ENCODE measurements at places on chromosomes 7 and 10.

GRCh38 chr7:139542308-139543151, 19.0 kb downstream of the CLEC2L start:
- DNase-seq = no peak

DNA sequence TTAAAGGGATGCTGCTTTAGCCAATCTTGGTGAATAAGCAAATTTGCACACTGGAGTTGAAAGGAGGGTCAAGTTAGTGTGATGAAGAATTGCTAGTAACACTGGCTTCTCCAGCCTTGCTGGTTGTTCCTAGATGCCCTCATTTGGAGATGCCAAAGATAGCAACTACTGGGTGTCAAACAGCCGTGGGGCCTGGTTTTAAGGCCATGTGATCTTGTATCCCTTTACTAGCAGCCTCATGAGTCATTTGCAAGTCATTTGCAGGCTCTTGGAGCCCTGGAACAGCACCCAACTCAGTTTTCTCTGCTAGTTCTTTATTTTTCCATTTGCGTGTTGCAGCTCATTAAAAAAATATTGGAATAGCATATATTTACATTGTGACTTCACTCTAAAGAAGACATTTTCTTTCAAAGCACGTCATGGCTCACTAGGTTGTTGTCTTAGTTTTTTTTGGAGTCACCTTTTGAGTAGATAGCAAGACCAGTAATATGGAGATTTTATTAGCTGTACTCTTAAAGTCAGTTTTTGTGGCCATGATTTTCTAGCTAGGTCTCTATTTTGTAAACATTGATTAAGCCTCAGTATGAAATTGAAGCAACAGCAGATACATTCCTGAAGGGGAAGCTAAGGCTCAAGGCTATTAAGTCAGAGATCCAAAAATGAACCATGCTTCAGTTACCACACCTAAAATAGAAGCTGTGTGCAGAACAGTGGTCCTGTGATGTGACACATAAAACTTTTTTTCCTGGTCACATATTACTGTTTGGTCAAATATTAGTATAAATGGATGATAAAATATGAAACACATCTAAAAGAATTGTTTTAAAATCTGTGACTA, 1.3 kb downstream of the LSMEM1 start:
- peak; percentile 21 for DNase-seq

DNA sequence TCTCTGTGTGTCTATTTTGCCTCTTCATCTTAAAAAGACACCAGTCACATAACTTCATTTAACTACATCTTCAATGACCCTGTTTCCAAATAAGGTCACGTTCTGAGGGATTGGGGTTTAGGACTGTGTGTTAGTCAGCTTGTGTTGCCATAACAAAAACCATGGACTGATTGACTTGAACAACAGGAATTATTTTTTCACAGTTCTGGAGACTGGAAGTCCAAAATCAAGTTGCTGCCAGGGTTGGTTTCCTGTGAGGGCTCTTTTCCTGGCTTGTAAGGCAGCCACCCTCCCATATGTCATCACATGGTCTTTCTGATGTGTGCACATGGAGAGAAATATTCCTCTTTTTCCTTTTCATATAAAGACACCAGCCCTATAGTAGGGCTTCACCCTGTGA, 55.3 kb downstream of the REEP3 start:
- DNase-seq = no peak

DNA sequence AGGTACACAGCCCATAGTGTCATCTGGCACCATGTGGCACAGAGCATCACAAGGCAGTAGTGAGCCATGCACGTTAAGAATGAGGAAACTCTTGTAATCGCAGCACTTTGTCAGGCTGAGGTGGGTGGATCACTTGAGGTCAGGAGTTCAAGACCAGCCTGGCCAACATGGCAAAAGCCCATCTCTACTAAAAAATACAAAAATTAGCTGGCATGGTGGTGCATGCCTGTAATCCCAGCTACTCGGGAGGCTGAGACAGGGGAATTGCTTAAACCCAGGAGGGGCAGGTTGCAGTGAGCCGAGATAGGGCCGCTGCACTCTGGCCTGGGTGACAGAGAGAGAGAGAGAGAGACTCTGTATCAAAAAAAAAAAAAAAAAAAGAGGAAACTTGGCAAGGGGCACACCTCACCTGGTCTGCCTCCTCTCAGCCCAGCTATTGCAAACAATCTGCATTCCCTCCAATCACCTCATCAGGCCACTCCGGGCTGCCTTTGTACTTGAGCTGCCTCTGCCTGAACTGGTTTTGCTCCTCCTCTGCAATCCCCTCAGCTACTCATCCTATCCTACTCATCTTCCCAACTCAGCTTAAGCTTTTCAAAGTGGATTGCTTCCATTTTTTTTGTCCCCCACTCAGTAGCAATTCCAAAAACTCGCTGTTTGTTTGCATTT, 46.0 kb upstream of the OPTN start:
- DNase-seq = no peak

- no peak for DNase-seq
Observed at GRCh38 chr7:47377741-47378140, 204.2 kb downstream of the TNS3 start.

DNA sequence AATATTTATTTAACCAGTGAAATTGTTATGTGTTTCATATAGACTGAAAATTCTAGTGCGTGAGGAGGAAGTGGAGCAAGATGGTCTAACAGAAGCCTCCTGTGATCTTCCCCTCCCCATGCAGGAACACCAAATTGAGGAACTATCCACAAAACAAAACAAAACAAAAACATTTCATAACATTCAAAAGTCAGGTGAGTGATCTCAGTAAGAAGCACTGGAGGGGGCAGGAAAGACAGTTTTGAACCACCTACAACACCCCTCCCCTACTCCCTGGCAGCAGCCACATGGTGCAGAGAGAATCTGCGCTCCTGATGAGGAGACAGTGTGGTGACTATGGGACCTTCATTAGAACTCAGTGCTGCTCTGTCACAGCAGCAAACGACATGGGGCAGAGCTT, 221.9 kb upstream of the SEMA3C start:
- no peak for DNase-seq

DNA sequence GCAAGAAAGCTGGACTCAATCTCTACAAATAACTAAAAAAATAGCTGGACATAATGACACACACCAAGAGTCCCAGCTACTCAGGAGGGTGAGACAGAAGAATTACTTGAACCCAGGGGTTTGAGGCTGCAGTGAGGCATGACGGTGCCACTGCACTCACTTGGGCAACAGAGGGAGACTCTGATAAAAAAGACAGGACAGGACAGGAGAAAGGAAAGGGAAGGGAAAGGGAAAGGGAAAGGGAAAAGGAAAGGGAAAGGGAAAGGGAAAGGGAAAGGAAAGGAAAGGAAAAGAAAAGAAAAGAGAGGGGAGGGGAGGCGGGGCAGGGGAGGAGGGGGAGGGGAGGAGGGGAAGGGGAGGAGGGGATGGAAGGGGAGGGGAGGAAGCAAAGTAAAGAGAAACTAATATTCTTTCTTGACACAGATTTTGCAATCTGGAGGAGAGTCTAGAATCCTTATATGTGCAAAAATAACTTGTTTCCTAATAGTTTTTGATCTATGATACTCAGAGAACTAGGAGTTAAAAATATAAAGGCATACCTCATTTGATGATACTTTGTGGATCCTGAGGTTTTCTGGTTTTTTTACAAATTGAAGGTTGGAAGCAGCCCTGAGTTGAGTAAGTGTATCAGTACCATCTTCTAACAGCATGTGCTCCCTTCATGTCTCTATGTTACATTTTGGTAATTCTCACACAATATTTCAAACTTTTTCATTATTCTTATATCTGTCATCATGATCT, 8.0 kb downstream of the SAR1A start:
- DNase-seq = no peak

DNA sequence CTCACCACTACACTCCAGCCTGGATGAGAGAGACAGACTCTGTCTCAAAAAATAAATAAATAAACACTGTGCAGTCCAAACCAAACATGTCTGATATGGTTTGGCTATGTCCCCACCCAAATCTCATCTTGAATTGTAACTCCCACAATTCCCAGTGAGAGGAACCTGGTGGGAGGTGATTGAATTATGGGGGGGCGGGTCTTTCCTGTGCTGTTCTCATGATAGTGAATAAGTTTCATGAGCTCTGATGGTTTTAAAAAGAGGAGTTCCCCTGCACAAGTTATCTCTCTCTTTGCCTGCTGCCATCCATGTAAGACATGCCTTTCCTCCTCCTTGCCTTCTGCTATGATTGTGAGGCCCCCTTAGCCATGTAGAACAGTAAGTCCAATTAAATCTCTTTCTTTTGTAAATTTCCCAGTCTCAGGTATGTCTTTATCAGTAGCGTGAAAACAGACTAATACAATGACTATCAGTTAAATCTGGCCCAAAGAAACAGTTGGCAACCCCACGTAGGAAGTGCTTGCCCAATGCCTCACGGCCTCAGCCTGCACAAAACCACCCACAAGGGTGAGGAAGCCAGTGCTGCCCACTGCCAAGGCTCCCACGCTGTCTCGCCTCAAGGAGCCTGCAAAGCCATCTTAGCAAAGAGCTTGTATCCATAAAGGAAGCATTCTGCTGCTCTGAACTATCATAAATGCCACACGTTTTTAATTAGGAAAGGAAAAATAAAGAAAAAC, 64.7 kb downstream of the PIK3AP1 start:
- DNase-seq = no peak

DNA sequence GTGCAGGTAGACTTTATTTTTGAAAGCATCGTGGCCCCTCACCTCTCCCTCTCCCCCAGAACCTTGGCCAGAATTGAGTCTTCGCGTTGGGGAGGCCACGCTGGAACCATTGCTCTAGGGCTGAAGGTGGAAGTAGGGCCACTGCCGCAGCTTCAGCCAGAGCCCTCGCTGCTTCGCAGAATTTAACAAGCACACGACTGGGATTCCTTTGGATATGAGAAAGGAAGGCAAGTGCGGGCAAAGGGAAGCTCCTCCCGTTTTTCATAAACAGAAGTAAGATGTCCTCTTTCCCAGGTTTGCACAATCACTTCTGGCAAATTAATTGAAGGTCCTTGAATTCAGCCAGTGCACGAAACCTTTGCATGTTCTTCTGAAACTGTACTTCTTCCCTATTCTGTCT, 168.1 kb downstream of the CCDC3 start:
- no peak for DNase-seq

- peak; percentile 36 for DNase-seq
Observed at GRCh38 chr10:19488592-19489280, 327.5 kb upstream of the PLXDC2 start.

GRCh38 chr10:127405221-127405620, 143.9 kb upstream of the NPS start:
- DNase-seq = no peak

- DNase-seq = no peak
Observed at GRCh38 chr10:77798940-77799339, 127.6 kb downstream of the DLG5 start.

- no peak for DNase-seq
Observed at GRCh38 chr10:15603446-15604011, 116.2 kb downstream of the ITGA8 start.

DNA sequence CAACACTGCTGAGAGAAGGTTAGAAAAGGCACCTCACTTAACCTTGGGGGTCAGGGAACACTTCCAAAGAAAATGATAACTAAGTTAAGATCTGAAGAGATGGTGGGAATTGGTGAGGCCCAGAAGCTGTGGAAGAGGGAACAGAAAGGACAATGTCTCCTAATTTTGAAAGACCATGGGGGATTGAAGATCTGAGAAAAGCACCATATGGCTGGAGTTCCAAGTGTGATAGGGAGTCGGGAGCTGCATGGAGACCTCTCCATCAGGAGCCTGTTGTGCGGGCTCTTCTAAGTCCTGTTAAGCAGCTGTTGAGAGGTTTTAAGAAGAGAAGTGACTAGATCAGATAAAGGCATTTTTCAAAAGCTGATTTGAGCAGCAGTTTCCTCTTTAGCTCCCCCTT, 254.3 kb downstream of the CDK14 start:
- DNase-seq = no peak

GRCh38 chr10:3095373-3096139, 28.2 kb downstream of the PFKP start:
- peak; percentile 38 for DNase-seq

GRCh38 chr10:104777086-104777799, 136.2 kb downstream of the SORCS3 start:
- no peak for DNase-seq

DNA sequence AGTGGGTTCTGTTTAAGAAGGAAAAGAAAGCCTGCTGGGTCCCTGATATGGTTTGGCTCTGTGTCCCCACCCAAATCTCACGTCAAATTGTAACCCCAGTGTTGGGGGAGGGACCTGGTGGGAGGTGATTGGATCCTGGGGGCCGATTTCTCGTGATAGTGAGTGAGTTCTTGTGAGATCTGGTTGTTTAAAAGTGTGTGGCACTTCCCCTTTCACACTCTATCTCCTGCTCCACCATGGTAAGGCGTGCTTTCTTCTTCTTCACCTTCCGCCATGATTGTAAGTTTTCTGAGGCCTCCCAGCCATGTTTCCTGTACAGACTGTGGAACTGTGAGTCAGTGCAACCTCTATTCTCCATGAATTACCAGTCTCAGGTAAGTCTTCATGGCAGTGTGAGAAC, 42.6 kb downstream of the INPP5A start:
- no peak for DNase-seq

- DNase-seq = peak; percentile 76
Observed at GRCh38 chr7:135748770-135749169, at the start of gene FAM180A. Gene FAM180A (minus strand): TSS chr7:135748813. CDS start chr7:135748580, 233 bp downstream.

DNA sequence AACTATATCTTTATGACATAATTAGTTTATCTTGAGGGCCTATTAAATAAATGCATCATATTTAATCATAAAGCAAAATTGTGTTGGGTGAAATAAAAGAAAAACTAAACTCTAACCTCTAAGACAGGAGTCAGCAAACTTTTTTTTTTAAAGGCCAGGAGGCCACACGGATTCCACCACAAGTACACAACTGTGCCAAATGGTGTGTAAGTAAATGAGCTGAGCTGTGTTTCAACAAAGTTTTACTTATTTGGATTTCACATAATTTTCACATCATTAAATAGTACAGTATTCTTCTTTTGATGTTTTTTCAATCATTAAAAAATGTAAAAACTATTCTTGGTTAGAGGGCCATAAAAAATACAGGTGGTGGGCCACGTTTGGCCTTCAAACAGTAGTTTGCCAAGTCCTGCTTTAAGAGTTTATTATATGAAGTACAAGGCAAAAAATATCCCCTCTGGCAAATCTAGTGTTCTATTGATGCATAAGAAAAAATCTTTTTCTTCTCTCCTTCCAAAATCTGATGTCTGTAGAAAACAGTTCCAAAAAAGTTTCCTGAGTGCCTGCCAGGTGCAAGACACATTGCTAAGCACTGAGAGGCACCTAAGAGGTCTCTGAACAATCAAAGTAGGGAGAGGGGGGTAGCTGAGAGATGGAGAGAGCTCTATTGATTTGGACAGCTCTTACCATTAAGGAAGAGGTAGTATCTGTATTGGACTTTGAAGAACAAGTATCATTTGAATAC, 26.5 kb upstream of the SPOCK2 start:
- DNase-seq = no peak

- no peak for DNase-seq
Observed at GRCh38 chr10:5968037-5968680, 9.2 kb downstream of the IL15RA start.

GRCh38 chr10:90195288-90195840, 494.0 kb downstream of the KIF20B start:
- no peak for DNase-seq

DNA sequence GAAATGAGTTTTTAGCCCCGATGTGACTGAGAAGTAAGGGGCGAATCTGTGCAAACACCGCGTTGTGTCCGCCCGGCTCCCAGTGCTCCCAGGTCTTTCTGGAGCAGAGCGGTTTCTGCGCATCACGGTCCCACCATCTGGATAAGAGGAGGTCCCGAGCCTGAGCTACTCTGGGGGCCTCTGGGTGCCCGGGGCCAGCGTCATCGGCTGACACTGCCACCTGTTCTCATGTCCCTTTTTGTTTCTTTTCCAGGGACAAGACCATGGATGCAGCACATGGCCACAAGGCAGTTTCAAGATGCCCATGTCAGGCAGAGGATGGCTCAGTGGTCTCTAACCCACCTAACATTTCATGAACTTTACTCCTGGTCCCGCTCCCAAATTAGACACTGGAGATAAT, 24.9 kb downstream of the KLF6 start:
- no peak for DNase-seq

Measured in uterus (tissue), 4 donors.